ENCODE measurements at places on chromosomes 11 and 22.

- DNase-seq: no peak
These were observed 32.0 kb downstream of the CD82 start for GRCh38 chr11:44597358-44598012.

DNA sequence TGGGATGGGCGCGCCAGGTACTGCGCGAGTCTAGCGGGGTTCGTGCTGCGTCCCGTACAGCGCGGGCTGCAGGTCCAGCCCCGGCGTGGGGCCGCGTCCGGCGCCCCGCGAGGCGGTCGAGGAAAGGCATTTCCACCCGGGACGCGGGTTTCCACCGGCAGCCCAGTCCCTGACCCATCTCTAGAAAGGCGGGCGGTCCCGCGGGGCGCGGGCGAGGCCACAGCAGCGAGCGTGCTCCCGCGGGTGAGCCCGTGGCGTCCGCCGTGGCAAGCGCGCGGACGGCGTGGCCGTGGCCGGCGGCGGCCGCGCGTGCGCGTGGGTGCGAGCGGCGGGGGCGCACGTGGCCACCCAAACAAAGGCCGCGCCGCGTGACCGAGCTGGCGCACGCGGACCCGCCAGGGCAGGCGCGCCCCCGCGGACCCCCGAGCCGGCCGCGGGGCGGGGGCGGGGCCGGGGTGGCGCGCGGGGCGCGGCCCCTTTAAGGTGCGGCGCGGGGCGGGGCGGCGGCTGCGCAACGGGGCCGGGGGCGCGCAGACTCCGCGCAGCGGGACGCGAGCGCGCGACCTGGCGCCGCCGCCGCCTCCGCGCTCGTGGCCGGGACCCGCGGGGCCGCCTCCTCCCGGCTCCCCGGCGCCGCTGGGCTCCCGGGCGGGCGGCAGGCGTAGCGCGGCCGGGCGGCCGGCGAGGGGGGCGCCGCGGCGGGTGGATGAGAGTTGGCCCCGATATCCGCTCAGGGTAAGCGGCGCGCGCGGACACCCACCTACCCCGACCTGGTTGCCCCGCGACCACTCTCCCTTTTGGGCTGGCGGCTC is 39.3 kb upstream of the CELSR1 start:
- DNase-seq: peak; percentile 50

- DNase-seq: no peak
These were observed 32.1 kb downstream of the PPIL2 start for GRCh38 chr22:21697880-21698279.

GRCh38 chr11:19864141-19865140 is 151.8 kb downstream of the NAV2 start:
- no peak for DNase-seq

- no peak for DNase-seq
These were observed 29.8 kb downstream of the MICAL3 start for GRCh38 chr22:17994424-17995108.

- no peak for DNase-seq
These were observed 11.6 kb downstream of the ASCL2 start for GRCh38 chr11:2258501-2259465.

- DNase-seq: no peak
These were observed 32.1 kb downstream of the SMC1B start for GRCh38 chr22:45381348-45381747.

DNA sequence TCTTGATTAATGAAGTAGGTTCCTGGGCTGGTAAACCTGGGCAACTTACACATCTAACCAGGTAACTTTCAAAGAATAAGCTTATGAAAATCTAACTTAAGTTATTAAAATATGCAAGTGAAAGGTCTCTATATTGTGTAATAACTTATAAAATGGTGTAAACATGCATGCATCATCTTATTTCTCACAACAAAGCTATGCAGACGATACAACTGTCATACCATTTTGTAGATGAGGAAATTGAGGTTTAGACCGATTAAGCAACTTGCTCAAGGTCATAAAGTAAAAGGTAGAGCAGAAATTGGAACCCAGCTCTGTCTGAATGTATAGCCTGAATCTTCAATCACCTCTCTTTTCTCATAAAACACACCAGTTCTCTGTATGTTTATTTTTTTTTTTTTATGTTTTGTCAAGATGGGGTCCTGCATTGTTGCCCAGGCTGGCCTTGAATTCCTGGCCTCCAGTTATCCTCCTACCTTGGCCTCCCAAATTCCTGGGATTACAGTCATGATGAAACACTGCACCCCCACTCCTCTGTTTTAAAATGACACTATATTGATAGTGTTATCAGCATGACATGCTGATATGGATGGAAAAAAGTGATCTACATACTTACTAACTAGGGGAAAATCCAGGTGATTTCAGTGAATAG is 109.6 kb downstream of the SGSM3 start:
- no peak for DNase-seq

GRCh38 chr11:71194710-71195109 is 57.7 kb downstream of the SHANK2 start:
- no peak for DNase-seq

- peak; percentile 23 for DNase-seq
These were observed 1.1 kb downstream of the CSTF3 start for GRCh38 chr11:33160136-33160535.

DNA sequence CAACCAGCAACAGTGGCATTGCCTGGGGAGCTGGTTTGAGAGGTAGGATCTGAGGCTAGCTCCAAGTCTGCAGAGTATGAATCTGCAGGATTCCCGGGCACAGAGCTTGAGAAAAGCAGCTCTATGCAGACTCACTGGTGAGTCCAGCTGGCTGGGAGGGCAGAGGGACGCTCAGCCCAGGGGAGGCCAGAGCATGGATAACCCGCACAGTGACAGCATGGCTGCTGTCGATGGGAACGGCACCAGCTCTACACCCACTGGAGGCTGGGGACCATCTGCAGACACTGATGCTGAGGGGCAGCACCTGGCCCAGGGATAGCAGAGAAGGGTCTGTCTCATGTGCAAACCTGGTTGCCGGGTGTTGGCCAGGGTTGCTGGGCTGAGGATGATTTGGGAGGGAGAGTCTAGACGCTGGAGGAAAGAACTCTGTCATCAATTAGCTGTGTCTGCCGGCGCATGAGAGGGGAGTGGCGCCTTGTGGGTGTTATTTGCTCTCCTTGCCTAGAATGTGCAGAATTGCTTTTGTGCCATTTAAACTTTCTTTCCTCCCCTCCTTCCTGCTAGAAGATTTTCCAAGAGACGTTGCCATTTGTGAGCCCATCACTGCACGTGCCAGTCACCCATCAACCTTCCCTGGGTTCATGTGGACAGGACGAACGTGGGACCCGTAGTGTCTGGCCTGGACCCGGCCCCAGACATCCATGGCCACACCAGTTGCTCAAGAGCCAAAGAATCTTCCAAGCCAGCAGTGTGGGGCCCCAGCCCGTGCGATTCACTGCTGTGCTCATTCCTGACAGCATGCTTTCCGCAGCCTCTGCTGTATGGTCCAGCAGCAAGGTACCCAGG is 19.1 kb upstream of the LINC01488 start:
- DNase-seq: no peak

DNA sequence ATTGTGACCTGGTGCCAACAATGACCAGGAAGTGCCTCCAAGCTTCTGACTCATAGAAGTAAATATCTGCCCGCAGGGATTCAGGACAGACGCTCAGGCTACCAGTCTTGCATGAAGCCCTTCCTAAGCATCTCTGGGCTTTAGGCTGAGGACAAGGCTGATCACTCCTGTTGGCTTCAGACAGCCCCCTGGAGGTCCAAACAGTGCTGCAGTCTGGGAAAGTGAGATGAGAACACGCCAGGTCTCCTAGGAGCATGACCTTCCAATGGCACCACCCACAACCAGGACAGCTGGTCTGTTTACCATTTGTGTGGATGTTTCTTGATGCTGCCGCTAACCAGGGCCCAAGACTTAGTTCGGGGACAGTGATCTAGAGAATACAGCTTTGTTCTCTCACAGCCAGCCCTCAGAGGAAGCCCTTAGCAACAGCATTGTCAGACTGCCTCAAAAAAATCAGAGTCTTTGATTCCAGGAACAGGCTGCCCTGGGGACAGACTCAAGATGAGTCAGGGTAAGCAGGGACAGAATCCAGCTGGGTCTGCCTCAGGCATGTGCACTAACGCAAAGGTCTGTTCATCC is 111.2 kb downstream of the ZNF280B start:
- no peak for DNase-seq

DNA sequence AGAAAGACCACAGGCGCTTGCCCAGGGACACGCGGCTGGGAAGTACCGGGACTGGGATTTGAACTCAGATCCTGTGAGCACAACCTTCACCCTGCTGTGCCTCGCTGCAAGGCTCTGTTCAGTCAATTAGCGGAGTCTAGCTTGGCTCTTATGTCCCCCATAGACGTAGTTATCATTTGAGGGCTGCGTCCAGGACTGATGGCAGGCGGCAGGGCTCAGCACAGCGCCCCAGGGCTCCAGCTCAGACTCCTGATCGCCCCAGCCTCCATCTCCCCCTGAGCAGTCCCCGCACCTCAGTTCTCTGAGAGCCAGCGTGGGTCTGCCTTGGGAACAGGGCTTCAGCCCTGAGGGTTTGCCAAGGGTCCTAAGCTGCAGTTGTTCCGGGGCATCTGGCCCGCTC is 19.8 kb downstream of the MRGPRG start:
- DNase-seq: no peak

Data from activated CD4-positive, alpha-beta T cell treated with anti-CD3 and anti-CD28 coated beads, Interleukin-2, Interleukin-6, amounts not matched to agents 100 ng/mL and 50 ng/mL, durations not matched to agents 16 hours and 8 hours (primary cell).